Mesothelial cell of epicardium (in vitro differentiated cells): ENCODE measurements at places on chromosomes 16 and 17.

GRCh38 chr17:64638552-64639203 lies 23.4 kb downstream of the SMURF2 start:
- peaks cover 11% of the 10 kb centered on the region for H3K36me3 ChIP-seq
- no peaks in the 10 kb centered on the region for H3K27me3 ChIP-seq
- no peak overlapping the region for H3K4me3 ChIP-seq
- peaks cover 9% of the 10 kb centered on the region for H3K4me1 ChIP-seq

DNA sequence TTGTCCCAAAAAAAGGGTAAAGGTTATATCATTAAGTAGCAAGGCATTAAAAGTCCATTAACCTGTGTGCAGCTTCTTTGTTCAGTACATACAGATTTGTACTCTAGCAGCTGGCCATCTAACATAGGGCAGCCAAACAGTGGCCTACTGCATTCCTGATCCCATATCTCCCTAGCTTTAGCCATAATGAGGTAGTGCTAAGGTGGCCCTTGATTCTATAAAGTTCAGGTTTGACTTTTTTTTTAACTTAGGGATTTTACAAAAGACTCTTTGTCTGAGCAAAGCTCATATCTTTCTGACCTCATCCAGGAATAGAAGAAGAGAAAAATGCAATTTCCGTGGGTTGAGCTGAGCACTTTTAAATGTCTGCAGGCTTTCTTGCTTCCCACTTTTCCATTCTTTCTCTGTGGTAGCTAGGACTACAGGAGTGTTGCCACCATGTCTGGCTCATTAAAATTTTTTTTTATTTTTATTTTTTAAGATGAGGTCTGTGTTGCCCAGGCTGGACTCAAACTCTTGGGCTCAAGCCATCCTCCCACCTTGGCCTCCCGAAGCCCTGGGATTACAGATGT lies 19.5 kb upstream of the CDC6 start:
- no peaks in the 10 kb centered on the region for H3K27me3 ChIP-seq
- H3K4me3 ChIP-seq, result no peak overlapping the region
- no peak for DNase-seq
- H3K36me3 ChIP-seq, result peaks cover 20% of the 10 kb centered on the region
- no peak overlapping the region for H3K27ac ChIP-seq

- no peak overlapping the region for H3K27ac ChIP-seq
- peaks cover 7% of the 10 kb centered on the region for H3K4me1 ChIP-seq
- DNase-seq, result no peak
- no peak overlapping the region for H3K4me3 ChIP-seq
- H3K36me3 ChIP-seq, result peaks cover 31% of the 10 kb centered on the region
Observed at GRCh38 chr17:82732118-82732743, 3.2 kb upstream of the FN3K start.

DNA sequence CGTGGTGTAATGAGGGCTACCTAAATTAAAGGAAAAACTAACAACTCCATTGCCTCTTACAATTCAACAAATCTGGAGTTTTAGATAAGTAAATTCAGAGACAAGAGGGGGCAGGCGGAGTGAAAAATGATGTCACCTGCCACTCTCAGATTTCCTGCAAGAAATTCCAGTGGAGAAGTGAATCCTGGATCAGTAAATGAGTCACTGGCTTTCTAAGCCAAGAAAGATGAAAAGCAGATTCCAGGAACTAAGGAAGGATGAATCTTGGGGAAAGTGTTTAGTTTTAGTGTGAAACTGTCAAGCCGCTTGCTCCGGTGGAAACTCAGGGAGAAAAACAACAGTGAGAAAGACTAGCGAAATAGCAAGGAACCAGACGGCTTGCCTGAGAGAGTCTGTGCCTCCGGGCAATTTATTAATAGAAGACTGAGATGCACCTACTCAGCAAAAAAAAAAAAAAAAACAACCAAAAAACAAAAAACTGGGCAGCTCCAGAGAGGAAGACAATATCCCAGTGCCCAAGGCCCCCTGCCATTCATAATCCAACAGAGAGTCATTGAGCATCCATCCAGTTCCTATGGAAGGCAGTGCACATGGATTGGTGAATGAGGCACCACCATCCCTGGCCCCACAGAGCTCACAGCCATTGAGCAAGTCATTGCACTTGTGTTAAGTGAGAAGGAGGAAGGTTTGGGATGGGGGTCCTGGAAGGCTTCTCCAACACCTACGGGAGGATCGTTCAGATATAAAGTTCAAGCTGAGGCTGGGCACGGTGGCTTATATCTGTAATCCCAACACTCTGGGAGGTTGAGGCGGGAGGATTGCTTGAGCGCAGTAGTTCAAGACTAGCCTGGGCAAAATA lies 12.1 kb upstream of the RIPOR1 start:
- H3K4me3 ChIP-seq, result no peak overlapping the region
- H3K36me3 ChIP-seq, result no peaks in the 10 kb centered on the region
- peaks cover 1% of the 10 kb centered on the region for H3K27me3 ChIP-seq
- no peak overlapping the region for H3K27ac ChIP-seq

GRCh38 chr17:50899005-50899460 lies 32.9 kb upstream of the TOB1 start:
- no peaks in the 10 kb centered on the region for H3K36me3 ChIP-seq
- no peak overlapping the region for H3K4me3 ChIP-seq
- H3K27ac ChIP-seq, result no peak overlapping the region
- DNase-seq, result no peak
- H3K27me3 ChIP-seq, result no peaks in the 10 kb centered on the region
- H3K4me1 ChIP-seq, result peaks cover 25% of the 10 kb centered on the region

- H3K4me3 ChIP-seq, result no peak within 1 kb of the TSS
- H3K36me3 ChIP-seq, result no peaks in the 10 kb centered on the region
- H3K4me1 ChIP-seq, result no peaks in the 10 kb centered on the region
- H3K27ac ChIP-seq, result no peak within 1 kb of the TSS
- no peak for DNase-seq
Observed at GRCh38 chr17:16971458-16972338, at the start of gene TNFRSF13B. Gene TNFRSF13B (minus strand): TSS chr17:16972118. CDS start chr17:16972075, 43 bp downstream.

DNA sequence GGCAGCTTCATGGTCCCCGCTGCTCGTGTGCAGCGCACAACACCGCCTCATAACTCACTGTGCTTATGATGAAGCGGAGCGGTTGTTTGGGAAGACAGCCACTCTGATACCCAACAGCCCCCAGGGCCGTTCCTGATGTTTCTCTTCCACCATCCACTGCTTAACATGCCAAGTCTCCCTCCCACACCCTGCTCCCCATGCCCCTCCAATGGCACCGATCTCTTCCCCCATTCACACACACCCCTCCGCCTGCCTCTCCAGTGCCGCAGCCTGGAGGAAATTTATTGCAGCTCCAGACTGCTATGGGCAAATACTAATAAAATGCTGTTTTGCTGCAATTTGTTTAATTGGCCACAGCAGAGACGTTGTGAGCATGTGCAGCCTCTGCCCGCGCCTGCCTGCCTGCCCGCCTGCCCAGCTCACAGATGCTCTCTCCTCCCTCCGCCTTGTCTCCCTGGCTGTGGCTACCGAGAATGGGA lies 80.3 kb upstream of the LHX1 start:
- H3K27me3 ChIP-seq, result no peaks in the 10 kb centered on the region
- no peaks in the 10 kb centered on the region for H3K36me3 ChIP-seq
- H3K27ac ChIP-seq, result no peak overlapping the region
- DNase-seq, result no peak
- H3K4me3 ChIP-seq, result no peak overlapping the region

DNA sequence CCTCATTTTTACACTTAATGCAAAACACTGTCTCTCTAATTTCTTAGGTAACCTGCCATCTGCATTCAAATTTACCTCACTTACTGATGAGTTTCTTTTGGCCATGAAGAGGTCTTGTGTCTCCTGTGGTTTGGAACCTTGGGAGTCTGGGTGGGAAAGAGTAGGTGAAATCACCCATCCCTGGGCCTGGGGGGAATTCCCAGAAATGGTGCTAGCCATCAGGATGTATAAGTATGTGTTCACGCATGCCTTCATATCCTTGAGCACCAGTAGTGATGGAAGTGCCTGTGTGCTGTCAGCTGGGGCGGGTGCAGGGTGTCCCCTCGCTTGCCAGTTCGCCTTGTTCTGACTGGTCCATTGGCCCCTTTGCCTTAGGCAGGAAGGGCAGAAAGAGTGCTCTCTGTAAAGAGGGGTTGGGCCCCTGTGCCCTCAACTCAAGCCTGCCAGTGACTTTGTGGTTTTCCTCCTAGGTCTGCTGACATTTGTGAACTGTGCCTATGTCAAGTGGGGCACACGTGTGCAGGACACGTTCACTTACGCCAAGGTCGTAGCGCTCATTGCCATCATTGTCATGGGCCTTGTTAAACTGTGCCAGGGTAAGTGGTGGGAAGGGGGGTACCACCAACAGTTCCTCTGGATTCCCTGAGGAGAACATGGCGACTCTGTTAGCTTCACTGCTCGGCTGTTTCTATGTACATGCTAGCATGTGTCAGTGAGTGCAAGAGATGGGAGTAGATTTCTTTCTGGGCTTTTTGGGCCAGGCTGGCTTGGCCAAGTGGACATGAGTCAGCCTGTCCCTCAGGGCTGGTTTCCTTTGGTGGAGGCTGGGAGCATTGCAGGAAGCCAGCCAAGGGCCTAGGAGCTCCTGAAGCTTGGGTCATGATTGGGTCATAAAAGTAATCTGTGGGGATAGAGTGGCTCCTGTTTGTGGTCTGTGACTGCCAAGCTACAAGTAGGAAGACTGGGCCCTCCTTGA lies 23.2 kb downstream of the SLC7A6OS start:
- no peaks in the 10 kb centered on the region for H3K27me3 ChIP-seq
- H3K36me3 ChIP-seq, result peaks cover 23% of the 10 kb centered on the region
- no peak overlapping the region for H3K27ac ChIP-seq
- peaks cover 10% of the 10 kb centered on the region for H3K4me1 ChIP-seq

DNA sequence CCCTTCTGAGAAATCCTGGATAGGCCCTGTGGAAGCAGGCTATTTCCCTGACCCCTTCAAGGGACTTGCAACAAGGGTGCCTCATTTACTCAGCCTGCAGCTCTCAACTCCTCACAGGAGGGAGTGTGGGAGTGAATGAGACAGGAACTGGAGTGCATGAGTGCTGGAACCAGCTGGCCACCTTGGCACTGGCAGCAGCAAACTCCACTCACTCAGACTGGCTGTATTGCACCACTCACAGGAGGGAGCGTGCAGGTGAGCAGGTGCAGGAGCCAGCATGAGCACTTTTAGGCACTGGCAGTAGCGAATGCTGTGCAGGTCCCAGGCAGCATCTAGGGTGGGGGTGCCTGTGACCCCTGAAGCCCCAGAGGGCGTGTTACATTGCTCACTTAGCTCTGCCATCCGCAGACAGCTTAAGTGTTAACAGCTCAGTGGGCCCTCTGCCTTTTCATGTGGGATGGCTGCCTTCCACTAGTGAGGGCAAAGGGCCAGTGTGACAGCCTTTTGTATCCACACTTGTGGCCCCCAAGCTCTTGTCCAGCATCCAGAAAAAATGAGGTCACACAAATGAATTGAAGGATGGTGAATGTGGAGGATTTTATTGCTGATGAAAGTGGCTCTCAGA lies 11.0 kb upstream of the ZNHIT3 start:
- peaks cover 92% of the 10 kb centered on the region for H3K27me3 ChIP-seq
- DNase-seq, result no peak
- no peaks in the 10 kb centered on the region for H3K36me3 ChIP-seq
- H3K4me1 ChIP-seq, result no peaks in the 10 kb centered on the region
- H3K4me3 ChIP-seq, result no peak overlapping the region
- no peak overlapping the region for H3K27ac ChIP-seq
